ENCODE measurements at places on chromosomes 7 and 10.
A peak's percentile ranks its signal among the peaks of the same experiment; 100 is the strongest.

DNA sequence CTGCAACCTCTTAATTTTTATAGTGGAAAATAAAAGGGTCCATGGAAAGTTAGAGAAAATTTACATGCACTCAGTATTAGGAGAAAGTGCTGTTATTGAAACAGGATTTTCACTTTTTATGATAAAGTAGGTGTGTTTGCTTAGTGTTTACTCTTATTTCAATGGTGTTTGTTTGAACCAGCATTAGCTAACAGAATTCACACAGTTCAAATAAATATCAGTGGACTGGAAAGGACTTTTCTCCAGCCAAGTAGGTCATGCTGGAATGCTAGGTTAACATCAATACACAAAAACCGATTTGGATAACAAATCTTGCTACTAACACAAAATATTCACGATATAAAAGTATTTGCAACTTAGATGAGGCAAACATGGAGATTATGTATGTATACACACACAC, 49.4 kb upstream of the BET1 start:
- no peak for DNase-seq

DNA sequence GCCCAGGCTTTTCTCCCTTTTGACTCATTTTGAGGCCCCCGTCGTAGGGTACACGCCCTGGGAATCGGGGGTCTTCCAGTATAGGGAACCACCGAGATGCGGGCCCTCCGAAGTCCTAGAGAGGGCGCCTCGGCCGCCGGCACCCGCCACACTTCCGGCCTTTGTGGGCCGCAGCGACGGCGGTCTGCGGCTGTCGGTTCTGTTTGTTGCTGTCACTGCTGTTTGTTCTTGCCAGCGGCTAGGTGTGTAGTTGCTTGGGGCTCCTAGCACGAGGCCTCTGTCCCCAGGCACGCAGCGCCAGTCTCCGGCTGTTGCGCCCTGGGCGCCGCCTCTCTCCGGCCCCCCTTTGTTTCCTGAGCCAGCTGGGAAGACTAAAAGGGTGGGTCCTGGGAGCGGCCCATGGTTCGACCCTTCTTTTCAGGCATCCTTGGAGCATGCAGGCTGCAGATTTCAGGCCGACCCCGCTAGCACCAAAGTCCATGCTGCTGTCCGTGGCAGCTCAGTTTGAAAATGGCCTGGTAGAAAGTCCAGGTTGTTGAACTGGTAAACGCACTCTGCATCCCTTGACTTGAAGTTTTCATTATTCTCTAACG, 17.8 kb upstream of the ZKSCAN1 start:
- DNase-seq, result peak; percentile 38

DNA sequence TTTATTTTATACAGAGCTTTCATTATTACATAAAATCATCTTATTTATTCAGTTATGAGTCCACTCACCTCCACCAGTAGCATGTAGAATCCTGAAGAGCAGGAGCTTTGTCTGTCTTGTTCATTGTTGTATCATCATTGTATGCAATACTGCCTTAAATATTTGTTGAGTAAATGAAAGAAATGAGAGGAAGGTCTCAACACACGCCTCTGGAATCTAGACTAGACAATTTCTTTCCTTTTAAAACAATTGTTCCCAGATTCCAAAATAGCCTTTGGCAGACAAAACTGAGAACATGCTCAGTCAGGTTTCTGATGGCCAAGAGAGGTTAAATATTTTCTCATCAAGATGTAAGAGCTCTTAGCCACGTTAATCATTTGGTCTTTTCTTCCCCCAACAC, 173.1 kb upstream of the AGR3 start:
- DNase-seq, result no peak

- no peak for DNase-seq
Observed at GRCh38 chr10:73997461-73997786, 492 bp upstream of the VCL start.

All from T-helper 22 cell (primary cell).